Activated naive CD4-positive, alpha-beta T cell treated with anti-CD3 and anti-CD28 coated beads for 36 hours (primary cell): ENCODE measurements at places on chromosomes 2 and 18.

DNA sequence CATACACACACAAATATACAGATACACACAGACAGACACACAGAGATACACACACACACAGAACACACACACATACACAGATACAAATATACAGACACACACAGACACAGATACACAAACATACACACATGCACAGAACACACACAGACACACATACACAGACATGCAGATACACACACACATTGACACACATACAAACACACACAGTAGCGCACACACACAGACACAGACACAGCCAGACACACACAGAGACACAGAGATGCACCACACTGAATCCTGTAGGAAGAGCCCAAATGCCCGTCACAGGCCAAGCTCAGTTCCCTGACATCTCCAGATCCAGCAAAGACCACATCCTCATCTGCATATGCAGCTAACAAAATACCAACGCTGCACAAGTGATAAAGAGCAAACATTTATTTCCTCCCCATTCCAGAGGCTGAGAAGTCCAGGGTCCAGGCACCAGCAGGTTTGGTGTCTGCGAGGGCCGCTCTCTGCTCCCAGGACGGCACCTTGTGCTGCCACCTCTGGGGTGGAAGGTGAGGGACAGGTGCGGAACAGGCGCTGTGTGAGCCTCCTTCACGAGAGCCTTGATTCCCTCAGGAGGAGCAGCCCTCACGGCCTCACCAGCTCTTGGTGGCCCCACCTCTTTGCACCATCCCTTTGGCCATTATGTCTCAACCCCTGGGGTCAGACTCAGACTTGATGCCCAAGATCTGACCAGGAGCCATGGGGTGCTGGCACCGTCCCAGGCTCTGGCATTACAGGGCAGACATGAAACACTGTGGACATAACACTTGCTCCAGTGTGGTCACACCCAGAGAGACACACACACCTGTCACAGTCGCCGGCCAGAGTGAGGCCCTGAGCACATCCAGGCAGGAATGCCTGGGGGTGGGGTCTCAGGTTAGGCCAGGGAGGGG lies 108.7 kb downstream of the NDUFA10 start:
- DNase-seq, result no peak

- peak; percentile 20 for DNase-seq
These were observed 108.6 kb downstream of the EHBP1 start for GRCh38 chr2:62814123-62814522.

DNA sequence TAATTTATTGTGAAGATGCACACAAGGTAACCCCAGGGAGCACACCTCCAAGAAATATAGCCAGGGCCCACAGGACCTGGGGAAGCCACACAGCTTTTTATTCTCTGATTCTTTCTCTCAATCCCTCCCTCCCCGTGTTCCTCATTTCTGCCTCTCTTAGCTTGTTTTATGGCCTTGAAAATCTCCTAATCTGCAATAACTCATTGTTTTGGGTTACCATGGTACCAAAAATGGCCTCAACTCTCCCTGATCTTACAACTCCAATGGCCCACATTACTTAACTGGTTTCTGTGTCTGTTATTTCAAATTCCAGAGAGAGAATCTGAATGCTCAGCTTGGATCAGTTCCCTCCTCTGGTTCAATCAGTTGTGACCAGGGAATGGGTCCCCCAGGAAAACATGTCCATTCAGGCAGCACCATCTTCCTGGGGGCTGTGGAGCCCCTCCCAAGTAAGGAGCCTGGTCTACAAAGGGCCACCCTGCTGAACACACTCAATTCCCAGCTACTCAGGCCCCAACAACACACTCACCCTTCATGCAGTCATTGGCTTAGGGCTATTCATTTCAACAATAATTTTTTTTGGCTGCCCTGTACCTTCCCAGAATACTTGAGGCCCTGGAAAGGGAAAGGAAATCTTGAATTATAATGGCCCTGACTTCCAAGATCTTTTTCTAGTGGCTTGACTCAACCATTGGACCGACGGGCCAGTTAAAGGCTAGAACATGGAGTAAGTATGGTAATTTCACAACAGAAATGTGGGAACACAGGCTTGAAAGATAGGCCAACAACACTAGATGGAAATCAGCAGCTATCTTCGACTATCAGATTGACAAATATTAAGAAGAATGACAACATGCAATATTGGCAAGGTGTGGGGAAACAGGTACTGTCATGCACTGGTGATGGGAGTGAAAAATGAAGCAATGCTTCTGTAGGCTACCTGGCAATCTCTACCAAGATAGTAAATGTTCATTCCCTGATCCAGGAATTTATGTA lies 41.6 kb upstream of the ST3GAL5 start:
- no peak for DNase-seq

- DNase-seq, result no peak
These were observed 488.6 kb downstream of the METTL4 start for GRCh38 chr18:2082676-2083075.

GRCh38 chr2:12694990-12695774 lies 21.6 kb upstream of the TRIB2 start:
- no peak for DNase-seq

DNA sequence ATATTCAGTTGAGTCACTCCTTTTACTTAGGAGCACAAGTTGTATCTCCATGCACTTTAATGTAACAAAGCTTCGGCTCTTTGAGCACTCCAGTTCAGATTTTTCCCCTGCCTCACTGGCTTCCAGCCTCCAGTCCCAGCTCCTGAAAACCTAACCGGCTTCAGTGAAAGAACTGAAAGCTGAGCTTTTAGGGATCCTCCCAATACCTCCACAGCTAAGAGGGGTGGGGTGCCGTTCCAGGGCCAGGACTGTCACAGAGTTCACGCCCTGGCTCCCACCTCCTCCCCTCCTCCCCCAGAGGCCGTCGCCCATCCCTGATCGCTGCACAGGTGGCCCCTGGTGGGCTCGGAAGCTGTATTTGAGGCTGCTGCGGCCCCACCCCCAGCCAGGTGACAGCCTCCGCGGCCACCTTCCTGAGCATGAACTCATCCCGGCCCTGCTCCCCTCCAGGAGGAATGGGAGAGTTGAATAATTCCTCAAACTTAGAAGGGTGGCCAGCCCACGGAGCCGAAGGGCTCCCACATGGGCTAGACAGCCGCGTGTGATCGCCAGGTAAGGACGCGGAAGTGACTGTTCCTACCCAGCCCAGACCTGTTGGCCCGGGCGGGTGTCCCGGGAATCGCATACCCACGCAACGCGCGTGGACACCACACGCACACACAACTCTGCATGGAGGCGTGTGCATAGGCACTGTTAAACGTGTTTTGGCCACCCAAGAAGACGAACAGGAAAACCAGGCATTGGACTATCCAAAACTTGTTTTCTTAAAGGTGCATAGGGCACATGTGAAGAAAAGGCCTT lies 1.8 kb downstream of the MYO5B start:
- no peak for DNase-seq

DNA sequence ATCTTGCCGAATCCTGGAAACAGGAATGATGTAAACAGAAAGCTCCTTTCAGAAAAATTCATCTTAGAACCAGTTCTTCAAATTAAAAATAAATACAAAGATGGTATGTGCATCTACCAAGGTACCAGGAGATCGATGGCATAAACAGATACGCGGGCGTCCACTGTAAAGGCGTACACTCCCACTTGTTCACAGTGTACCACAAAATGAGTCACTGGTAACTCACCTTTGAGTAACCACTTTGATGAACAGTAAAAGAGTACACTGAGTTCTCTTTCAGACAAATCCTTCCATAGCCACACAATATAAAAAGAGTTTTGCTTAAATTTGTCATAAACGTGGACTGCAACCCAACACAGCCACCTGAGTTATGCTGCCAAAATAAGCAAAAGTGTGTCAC lies 128.3 kb downstream of the DNER start:
- DNase-seq, result no peak

GRCh38 chr18:59345556-59345955 lies 13.5 kb downstream of the LMAN1 start:
- no peak for DNase-seq

DNA sequence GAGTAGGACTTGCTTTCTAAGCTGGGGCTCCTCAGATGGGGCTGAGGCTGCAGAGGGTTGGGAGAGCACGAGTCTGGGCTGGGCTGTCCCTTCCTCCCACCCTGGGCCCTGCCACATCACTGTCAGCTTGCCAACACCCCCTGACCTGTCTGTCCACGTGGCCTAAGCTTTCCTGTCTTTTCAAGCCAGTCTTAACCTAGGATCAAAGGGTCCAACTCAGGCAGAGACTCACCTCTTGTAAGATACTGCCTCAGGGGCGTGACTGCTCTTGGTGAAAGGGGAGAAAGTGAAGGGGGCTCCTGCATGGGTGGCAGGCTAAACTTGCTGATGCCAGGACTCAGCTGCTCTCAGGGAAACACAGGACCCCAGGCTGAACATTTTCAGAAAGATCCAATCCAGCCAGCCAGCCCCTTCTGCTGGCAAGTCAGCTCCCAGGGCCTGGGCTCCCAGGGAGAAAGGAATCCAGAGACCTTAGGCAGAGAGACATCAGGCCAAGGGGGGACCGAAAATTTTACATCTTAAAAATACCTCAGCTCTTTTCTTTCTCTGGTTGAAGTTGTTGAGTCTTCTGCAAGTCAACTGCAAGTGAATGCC lies 144.2 kb upstream of the ID2 start:
- no peak for DNase-seq

DNA sequence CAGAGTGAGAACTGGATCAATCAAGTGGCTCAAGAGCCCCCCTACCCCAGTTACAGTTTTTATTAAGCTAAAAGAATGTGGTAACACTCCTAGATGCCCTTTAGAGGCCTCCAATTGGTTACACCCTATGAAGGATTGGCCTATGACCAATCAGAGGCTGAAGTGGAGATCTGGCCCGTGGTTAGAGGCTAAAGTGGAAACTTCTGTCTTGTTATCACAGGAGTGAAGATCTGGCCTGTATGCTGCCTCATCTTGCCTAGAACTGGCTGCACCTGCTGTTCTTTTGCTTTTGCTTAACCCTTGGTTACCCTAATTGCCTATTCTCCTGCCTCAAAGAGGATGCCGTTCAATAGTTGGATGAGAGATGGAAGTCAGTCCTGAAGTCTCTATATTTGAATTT lies 100.1 kb upstream of the MAP2 start:
- no peak for DNase-seq

DNA sequence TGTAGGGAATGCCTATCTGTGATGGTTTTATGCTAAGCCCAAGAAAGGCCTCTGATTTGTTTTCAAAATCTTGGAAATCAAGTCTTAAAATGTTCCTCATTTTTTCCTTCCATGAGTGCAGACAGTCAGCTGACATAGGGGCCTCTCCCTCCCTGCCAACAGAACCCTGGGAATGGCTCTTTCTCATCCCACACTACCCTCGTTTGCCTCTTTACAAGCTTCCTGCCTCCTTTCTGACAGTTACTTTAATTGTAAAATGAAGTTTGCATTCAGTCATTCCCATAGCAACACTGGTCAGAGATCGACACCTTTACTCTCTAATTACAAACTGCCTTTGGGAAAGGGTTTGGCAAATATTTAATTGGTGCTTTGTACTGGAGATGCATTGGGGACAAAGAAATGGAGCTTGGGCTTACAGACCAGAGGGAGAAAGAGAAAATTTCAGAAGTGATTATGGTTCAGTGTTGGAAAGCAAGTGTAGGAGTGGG lies 25.4 kb downstream of the KIF5C start:
- no peak for DNase-seq

GRCh38 chr2:157893611-157894010 lies 17.5 kb upstream of the ACVR1 start:
- DNase-seq, result no peak

GRCh38 chr2:100846716-100847115 lies 26.8 kb downstream of the NPAS2 start:
- no peak for DNase-seq

- DNase-seq, result no peak
These were observed 134.4 kb upstream of the SLC1A4 start for GRCh38 chr2:64854773-64855237.

- peak; percentile 36 for DNase-seq
These were observed 3.7 kb downstream of the TMSB10 start for GRCh38 chr2:84908948-84909713.

DNA sequence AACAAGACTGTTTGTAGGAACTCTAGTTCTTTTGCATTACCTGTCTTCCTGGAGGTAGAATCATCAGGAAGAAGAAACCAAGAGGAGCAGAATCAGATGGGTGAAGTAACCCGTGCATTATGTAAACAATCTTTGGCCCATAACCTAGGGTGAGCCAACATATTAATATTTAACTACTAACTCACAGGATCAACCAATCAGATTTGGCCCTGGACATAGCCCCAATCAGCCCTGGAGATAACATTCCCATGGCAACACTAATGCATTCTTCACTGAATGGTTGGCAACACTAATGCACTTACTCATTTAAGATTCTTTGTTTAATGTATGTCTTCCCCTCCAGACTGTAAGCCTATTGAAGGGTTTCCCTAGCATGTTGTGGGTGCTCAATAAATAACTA lies 72.0 kb upstream of the CTAGE1 start:
- no peak for DNase-seq

DNA sequence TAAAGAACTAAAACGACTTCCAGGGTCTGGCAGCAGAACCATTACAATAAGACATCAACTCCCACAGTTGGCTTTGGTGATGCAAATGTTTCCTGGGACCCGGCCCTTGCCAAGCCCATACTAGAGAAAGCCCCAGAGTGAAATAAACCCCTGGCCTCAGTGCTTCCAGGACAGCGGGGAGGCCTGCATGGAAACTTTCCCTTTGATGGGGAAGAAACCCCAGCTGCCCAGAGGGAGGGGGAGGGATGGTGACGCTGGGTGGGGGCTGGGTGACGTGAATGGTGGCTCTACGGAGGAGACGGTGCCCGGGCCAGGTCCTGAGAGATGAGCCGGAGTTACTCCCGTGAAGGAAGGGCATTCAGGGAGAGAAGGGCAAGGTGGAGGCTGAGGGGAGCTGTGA lies 27.5 kb downstream of the INHBB start:
- DNase-seq, result no peak

DNA sequence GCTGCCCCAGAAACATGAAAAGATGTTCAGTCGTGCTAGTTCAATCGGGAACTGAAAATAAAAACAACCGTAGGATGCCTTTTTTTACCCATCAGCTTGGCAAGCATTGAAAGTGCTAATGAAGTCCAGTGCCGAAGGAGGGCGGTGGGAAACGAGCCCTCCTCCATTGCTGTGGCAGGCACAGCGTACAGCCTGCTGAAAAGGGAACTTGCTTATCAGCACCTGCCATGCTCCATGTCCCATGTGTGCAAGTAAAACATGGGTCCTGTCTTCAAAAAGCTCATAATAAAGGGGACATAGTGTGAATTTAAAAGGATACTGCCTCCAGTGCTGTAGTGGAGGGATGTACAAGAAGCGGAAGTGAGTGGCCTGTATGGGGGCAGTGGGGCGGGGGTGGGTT lies 82.4 kb downstream of the ARMC9 start:
- DNase-seq, result no peak

- no peak for DNase-seq
These were observed 164.9 kb upstream of the AGAP1 start for GRCh38 chr2:235328991-235329390.
